ENCODE measurements at places on chromosomes 12 and 14. TPM values are rescaled to one million over a fixed set of nuclear protein-coding genes. Genes with fewer than 3 reads are reported as not detected.

- no peak for DNase-seq
- H3K4me3 ChIP-seq: no peak overlapping the region
These were observed 261.7 kb downstream of the CACNA1C start for GRCh38 chr12:2314492-2314891.

- H3K27me3 ChIP-seq: peaks cover 2% of the 10 kb centered on the region
- peaks cover 25% of the 10 kb centered on the region for H3K36me3 ChIP-seq
- no peak overlapping the region for H3K4me3 ChIP-seq
- DNase-seq: no peak
- no peak overlapping the region for H3K27ac ChIP-seq
- H3K4me1 ChIP-seq: peaks cover 13% of the 10 kb centered on the region
These were observed 255.9 kb upstream of the KITLG start for GRCh38 chr12:88836156-88836555.

DNA sequence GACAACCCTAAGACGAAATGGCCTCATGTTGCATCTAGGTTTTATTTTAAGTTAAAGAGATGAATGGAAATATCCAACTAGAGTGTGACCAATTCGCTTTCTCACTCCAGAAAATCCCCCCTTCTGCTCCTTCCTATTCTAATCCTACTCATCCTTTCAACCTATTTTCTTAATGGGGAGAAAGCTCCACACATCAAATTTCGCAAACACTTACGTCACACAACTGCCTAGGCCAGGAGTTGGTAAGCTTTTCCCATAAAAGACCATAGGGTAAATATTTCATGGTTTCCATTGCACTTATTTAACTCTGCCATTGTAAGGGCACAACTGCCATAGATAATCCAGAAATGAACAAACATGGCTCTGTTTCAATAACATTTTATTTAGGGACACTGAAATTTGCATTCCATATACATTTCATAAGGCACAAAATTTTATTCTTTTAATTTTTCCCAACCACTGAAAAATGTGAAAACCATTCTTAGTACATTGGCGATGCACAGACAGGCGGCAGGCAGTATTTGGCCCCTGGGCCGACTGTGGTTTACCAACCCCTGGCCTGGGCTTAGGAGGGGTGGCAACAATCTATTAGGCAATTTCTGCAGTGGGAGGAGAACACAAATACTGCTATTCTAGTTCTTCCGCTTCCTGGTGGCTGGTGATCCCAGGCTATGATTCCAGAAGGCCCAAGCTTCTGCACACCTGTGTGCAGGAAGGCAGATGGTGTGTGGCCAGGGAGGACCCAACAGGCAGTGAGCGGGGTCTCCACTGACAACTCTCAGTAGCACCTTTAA, 67.2 kb upstream of the FOXN3 start:
- H3K4me1 ChIP-seq: peaks cover 38% of the 10 kb centered on the region
- H3K36me3 ChIP-seq: peaks cover 17% of the 10 kb centered on the region
- H3K27ac ChIP-seq: peak overlapping the region; percentile 38
- no peak overlapping the region for H3K4me3 ChIP-seq
- H3K27me3 ChIP-seq: no peaks in the 10 kb centered on the region

GRCh38 chr12:123398550-123399254, 14.8 kb downstream of the KMT5A start:
- H3K27me3 ChIP-seq: peaks cover 56% of the 10 kb centered on the region
- H3K4me3 ChIP-seq: no peak overlapping the region
- peaks cover 46% of the 10 kb centered on the region for H3K36me3 ChIP-seq
- no peak for DNase-seq
- H3K27ac ChIP-seq: no peak overlapping the region

GRCh38 chr14:59190372-59190771, 1.9 kb downstream of the DAAM1 start:
- peaks cover 29% of the 10 kb centered on the region for H3K27me3 ChIP-seq
- no peak overlapping the region for H3K27ac ChIP-seq
- H3K36me3 ChIP-seq: no peaks in the 10 kb centered on the region

GRCh38 chr12:128743916-128744315, 79.8 kb downstream of the SLC15A4 start:
- no peak overlapping the region for H3K4me3 ChIP-seq
- no peak for DNase-seq
- H3K4me1 ChIP-seq: no peaks in the 10 kb centered on the region
- H3K27me3 ChIP-seq: peaks cover 3% of the 10 kb centered on the region

GRCh38 chr12:49041881-49042484, 18.6 kb downstream of the KMT2D start:
- no peak for DNase-seq
- H3K27me3 ChIP-seq: no peaks in the 10 kb centered on the region
- no peaks in the 10 kb centered on the region for H3K4me1 ChIP-seq
- H3K36me3 ChIP-seq: peaks cover 74% of the 10 kb centered on the region
- H3K4me3 ChIP-seq: no peak overlapping the region

GRCh38 chr12:101552277-101552676, 42.5 kb upstream of the MYBPC1 start:
- no peak overlapping the region for H3K27ac ChIP-seq
- DNase-seq: no peak
- H3K27me3 ChIP-seq: no peaks in the 10 kb centered on the region
- H3K36me3 ChIP-seq: peaks cover 26% of the 10 kb centered on the region
- peaks cover 14% of the 10 kb centered on the region for H3K4me1 ChIP-seq

DNA sequence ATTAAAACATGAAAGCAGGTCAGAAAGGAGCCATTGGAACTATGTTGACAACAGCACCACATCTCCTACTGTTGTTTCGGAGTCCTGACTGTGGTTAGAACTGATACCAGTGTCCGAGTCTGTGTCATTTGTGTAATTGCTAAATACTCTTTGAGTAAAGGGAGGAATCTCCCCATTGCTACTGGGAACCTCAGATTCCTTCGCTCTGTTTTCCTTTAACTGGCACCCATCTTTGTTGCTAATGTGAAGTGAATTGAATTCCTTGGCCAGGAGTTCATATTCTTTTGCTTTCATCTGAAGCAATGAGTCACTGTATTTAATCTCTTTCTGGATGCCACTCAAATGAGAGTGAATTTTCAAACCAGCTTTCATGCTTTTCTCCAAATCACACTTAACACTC, 31.5 kb downstream of the RASSF9 start:
- H3K36me3 ChIP-seq: no peaks in the 10 kb centered on the region
- DNase-seq: no peak
- H3K4me3 ChIP-seq: no peak overlapping the region
- H3K4me1 ChIP-seq: peaks cover 3% of the 10 kb centered on the region
- H3K27me3 ChIP-seq: no peaks in the 10 kb centered on the region

DNA sequence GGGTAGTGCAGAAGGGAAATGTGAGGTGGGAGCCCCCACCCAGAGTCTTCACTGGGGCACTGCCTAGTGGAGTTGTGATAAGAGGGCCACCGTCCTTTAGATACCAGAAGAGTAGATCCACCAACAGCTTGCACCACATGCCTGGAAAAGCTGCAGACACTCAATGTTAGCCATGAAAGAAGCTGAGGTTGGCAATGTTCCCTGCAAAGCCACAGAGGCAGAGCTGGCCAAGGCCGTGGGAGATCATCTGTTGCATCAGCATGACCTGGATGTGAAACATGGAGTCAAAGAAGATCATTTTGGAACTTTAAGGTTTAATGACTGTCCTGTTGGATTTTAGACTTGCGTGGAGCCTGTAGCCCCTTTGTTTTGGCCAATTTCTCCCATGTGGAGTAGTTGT, 468.4 kb upstream of the FOXG1 start:
- H3K27me3 ChIP-seq: peaks cover 5% of the 10 kb centered on the region
- H3K4me1 ChIP-seq: peaks cover 8% of the 10 kb centered on the region
- H3K27ac ChIP-seq: no peak overlapping the region
- H3K4me3 ChIP-seq: no peak overlapping the region
- H3K36me3 ChIP-seq: peaks cover 7% of the 10 kb centered on the region

DNA sequence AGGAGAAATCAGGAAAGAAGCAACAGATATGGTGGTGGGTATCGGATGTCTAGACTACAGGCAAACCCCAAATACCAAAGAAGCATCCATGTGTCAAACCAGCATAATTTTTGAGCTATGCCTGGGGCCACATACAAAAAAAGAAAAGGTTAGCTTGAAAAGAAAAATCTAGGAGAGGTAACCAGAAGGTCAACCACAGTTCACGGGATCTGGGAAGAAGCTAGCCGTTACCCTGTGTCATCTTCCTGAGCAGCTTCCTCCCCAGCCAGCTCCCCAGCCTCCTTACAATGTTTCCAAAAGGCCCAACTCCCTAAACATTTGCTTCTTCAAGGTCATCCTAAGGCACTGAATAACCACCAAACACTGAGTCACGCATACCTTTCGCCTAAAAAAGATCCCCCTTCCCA, 3.1 kb downstream of the SINHCAF start:
- H3K36me3 ChIP-seq: peaks cover 9% of the 10 kb centered on the region
- peak overlapping the region; percentile 99 for H3K4me3 ChIP-seq
- H3K27me3 ChIP-seq: no peaks in the 10 kb centered on the region
- H3K27ac ChIP-seq: peak overlapping the region; percentile 95
- no peak for DNase-seq

Gene LRRC10
- total RNA-seq: not detected

Gene MYF6
- total RNA-seq: 0.15 TPM

Gene LHX5
- 1.5 TPM for total RNA-seq

Gene TUNAR
- total RNA-seq: 36.3 TPM

Gene SLC4A8
- 16.9 TPM for total RNA-seq

Gene LRFN5
- total RNA-seq: 5.3 TPM

Gene CD27
- total RNA-seq: 0.34 TPM

Gene GARIN6
- total RNA-seq: not detected

Gene CIROP
- total RNA-seq: 0.07 TPM

Gene GPR65
- not detected for total RNA-seq

Gene MMP14
- total RNA-seq: 83.9 TPM
